ENCODE measurements at places on chromosomes 7 and 10. TPM values are rescaled to one million over a fixed set of nuclear protein-coding genes. Genes with fewer than 3 reads are reported as not detected.
A peak's percentile ranks its signal among the peaks of the same experiment; 100 is the strongest.

The BMPR1A gene
- total RNA-seq: 46.5 TPM

The BLNK gene
- total RNA-seq: 0.41 TPM

DNA sequence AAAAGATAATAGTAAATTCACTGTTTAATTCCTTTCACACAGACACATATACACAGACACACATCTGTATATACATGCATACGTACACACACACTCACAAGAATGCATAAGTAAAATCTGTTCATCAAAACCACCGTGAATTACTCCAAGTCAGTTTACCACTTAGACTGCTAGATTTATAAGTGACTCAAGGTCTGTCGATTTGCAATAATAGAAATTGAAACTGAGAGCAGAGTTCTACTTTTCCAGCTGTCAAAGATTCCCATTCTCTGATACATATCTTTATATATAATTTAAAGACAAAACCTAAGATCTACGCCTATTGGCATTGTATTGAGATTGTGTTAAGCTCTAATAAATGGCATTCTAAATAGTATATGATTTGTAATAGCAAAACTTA lies 9.9 kb upstream of the HGF start:
- no peak for DNase-seq

DNA sequence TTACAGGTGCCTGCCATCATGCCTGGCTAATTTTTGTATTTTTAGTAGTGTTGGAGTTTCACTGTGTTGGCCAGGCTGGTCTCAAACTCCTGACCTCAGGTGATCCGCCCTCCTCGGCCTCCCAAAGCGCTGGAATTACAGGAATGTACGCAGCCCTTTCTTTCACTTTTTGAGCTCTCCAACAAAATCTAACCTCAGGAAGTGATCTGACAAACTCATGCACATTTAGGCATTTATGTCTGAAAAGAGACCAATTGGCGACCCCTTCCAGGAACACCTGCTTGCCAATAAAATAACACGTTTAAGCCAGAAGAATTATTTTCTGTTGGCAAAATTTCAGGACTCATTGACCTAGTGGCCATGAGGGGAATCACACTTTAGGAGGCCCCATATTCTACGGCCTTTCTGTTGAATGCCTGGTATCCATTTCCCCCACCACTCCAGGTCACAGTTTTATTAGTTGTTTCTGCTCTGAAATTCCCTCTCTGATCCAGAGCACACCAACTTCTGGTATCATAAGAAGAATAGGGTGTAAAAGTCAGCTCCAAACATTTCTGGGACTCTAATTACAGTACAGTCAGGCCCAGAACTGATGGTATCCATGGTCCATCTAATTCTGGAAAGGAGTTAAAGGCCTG lies 65.8 kb upstream of the FRMD4A start:
- DNase-seq: no peak

DNA sequence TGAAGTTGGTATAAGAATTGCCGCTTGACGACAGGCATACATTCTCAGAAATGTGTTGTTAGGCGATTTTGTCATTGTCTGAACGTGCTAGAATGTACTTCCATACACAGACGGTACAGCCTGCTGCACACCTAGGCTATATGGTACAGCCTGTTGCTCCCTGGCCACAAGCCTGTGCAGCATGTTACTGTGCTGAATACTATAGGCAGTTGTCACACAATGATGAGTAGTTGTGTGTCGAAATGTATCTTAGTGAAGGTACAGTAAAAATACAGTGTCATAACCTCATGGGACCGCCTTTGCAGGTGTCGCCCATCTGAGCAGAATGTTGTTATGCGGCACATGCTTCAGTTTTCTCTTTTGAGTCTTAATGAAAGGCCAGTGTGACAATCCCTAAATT lies 66.5 kb downstream of the SHH start:
- no peak for DNase-seq

DNA sequence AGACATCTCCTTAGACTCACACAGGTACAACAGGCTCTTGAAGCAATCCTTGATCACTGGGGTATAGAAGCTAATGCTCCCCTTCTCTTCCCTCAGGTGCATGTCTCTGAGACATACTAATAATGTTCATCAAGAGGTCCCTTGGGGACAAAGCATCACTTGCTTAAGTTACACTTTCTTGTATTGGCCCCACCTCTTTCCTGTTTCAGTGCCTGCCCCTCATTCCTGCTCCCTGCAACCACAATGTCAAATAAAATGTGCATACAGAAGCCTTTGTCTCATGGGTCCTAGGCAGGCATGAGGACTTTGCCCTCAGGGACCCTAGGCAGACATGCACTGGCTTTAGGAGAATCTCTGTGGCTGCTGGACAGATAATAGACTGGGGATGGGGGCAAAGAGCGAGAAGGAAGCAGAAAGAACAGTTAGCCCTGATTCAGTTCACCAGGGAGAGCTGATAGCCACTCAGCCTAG lies 175.0 kb upstream of the NPY start:
- no peak for DNase-seq

GRCh38 chr7:126411821-126412383 lies 840.8 kb downstream of the GRM8 start:
- DNase-seq: no peak

DNA sequence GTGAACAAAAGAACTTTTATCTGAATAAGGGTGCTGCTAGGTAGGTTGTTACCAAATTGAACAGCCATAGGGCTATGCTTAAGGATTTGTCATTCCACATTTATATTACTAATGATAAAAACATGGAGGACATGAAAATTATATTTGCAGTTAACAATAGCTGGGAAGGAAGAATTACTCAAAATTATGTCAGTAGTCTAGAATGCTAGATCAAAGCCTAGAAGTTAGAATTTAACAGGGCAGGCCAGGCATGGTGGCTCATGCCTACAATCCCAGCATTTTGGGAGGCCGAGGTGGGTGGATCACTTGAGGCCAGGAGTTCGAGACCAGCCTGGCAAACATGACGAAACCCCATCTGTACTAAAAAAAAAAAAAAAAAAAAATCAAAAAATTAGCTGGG lies 9.4 kb downstream of the STK17A start:
- DNase-seq: no peak

DNA sequence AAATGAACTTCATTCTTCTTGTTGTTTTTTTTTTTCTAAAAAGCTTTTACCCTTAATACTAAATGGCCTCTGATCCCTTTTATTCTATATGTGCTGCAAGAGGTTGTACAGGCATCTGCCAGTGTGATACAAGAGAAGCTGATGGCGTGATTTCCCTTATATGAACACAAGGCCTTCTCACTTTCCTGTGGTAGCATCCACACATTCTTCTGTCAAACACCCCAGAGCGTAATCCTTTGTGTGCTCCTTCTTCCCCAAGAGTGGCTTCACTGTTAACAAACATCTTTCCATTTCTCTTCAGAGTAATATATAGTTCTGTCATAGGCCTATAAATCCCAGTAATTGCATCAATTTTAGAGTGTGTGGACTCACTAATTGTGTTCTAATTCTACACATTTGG lies 86.3 kb upstream of the CAPZA2 start:
- DNase-seq: no peak

GRCh38 chr10:31031205-31031557 lies 484 bp downstream of the ZNF438 start:
- no peak for DNase-seq

DNA sequence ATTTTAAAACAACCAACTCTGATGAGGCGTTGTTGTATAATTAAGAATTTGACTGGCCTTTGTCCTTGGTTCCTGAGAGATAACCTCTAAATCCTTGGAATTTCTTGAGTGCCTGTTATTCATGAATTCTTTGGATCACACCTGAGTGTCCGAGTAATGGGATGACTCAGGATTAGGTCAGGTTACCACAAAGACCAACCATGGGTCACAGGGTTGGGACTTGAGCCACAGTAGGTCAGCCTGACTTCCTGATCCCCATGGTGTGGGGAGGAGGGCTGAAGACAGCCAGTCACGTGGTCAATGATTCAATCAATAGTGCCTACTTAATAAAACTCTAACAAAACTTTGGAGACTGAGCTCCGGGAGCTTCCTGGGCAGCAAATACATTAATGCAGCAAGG lies 192.5 kb downstream of the GFRA1 start:
- DNase-seq: no peak

DNA sequence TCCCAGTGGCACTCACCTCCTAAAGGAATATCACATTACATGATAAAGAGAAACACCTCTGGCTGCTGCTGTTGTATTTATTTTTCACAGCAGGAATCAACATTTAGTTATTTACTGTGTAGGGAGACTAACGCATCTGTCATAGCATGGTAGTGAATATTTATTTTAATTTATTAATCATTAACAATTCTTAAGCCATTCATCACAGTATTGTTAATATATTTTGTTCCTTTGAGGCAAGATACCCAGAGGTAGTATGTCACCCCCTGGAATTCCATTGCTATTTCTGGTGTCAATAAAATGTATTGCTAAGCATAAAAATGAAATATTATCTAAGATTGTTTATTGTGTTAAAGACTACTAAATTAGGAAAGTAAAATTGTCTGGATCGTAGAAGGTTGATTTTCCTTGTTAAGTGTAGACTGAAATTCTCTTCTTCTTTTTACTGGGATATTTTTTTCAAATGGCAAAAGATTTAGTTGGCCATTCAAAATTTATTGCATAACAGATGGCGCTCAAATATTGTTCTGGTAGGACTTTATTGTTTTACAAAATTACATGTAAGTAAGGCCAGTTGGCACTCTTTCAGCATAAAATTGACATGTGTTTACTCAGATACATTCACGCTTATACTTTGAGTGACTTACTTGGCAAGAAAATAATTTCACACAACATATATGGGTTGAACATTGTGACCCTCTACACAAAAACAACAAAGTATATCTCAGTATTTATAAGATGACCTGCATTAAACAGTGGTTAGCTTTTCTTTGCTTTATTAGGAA lies 1358.7 kb upstream of the SORCS1 start:
- DNase-seq: no peak

- DNase-seq: no peak
Observed at GRCh38 chr10:34539533-34540315, 275.4 kb downstream of the PARD3 start.

DNA sequence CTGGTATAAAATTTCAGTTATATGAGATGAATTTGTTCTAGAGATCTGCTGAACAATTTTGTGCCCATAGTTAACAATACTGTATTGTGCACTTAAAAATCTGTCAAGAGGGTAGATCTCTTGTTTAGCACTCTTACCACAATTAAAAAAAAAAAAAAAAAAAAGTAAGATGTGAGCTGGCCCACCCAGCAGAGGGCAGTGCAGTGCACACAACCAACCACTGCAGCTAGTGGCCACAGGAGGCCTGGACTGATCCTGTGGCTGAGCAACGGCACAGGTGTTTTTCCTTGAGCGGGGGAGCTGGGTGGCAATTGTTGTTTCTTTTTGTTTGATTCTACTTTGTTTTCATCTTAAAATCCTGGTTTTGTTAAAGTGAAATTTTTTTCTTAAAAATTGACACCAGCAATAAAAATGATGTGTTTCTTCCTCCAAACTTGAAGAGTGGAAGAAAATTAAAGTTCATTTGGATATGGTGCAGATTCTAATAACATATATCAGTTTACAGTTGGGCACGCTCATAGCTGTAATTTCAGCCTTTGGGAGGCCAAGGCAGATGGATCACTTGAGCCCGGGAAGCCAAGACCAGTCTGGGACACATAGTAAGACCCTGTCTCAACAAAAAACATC lies 171.1 kb upstream of the TBX20 start:
- DNase-seq: peak; percentile 20

GRCh38 chr7:147990942-147991341 lies 599.6 kb upstream of the C7orf33 start:
- DNase-seq: no peak

DNA sequence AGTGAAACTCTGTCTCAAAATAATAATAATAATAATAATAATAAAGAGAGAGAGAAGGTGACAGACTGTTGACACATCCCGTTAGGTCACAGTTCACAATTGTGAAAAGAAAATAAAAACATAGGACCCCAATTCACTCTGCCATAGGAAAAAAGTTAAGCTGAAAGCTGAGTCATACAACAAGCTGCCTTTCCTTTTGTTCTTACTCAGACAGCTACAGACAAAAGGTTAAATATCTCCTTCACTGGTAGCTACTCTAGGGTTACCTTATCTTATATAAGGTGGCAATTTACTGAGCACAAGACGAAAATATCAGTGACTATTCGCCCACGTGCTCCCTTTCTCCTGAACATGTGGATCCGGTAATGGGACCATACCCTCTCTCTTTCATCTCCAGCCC lies 17.5 kb downstream of the TUBAL3 start:
- DNase-seq: no peak

The IKZF1 gene
- 1.2 TPM for total RNA-seq

The ASAH2 gene
- 2.9 TPM for total RNA-seq

- DNase-seq: no peak
Observed at GRCh38 chr7:106755641-106756040, 94.7 kb upstream of the CCDC71L start.

GRCh38 chr10:125231116-125231812 lies 70.9 kb upstream of the CTBP2 start:
- no peak for DNase-seq

The ASIC3 gene
- 0.82 TPM for total RNA-seq

GRCh38 chr10:129812398-129812797 lies 151.7 kb downstream of the EBF3 start:
- DNase-seq: no peak

DNA sequence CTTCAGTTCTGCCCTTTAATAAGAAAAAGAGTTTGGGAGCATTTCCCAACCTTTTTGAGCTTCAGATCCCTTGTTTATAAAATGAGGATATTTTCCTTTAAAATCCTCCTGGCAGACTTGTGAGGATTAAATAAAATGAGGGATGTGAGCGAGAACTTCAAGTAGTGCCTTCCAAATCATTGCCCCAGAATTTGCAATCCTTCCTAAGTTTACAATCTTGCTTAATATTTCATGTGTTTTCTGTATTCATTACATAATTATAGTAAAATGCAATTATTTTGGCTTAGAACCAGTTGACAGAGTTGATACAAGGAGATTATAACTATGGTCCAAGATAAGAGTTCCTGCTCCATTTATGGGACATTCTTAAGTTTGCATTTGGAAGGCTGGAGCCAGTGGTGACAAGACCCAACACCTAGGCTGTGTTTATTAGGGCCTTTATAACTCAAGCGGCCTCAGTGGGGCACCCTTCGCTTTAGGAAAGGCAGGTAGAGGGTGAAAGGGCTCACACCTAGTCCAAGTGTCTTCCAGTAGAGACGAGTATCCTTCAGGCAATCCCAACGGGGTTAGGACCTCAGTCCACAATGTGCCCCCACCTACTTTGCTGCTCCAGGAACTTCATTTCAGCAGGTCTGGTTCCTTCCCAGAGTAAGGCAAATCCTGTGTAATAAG lies 317.5 kb downstream of the WDR11 start:
- no peak for DNase-seq

GRCh38 chr7:136002802-136003201 lies 25.6 kb upstream of the MTPN start:
- no peak for DNase-seq

- DNase-seq: no peak
Observed at GRCh38 chr10:77380191-77380590, 257.4 kb downstream of the KCNMA1 start.

DNA sequence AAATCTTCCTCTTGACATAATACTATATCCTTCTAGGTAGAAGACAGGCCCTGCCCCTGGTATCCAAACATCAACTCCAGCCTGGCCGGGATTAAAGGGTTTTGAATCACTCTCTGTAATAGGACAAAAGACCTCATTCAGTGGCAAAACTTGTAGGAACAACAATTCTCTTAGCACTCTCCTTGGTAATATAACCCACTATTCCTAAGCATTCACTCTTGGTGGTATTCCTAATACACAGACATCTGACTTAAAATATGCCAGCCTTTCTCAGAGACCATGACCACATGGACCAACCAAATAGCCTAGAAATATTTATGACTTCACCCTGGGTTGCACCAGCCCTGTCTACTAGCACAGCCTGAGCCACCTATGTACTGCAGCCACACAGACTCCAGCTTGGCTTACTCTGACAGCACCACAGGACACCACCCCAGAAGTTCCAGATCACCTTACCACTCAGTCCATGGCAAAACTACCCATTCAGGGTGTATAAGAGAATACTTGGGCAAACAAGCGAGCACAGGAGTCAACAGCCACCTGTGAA lies 244.9 kb upstream of the NEBL start:
- no peak for DNase-seq
